CD4-positive, alpha-beta memory T cell (primary cell): ENCODE measurements at places on chromosomes 7 and 10.
A peak's percentile ranks its signal among the peaks of the same experiment; 100 is the strongest.

- no peak for DNase-seq
Measured at GRCh38 chr10:101568054-101568745, 19.9 kb downstream of the POLL start.

- DNase-seq, result no peak
Measured at GRCh38 chr10:15220445-15220844, 52.0 kb upstream of the NMT2 start.

- peak; percentile 54 for DNase-seq
Measured at GRCh38 chr10:110279407-110279986, 25.2 kb downstream of the SMNDC1 start.

DNA sequence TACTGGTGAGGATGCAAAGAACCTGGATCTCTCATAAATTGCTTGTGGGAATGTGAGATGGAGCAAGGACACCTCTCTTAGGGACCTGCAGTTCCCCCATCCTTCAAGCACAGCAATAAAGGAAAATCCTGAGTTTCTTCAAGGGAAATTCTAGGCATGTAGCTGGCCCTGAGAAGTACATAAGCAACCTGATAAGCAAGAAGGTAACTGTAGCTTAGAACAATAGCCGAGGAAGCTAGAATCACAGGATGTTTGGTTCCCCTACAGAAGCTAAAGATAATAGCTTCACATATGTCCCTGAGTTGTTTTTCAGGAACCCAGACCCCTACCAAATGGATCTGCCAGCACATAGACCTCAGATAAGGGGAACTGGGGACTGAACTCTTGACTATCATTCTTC lies 11.6 kb upstream of the UPP1 start:
- no peak for DNase-seq

GRCh38 chr7:40498924-40499510 lies 364.2 kb downstream of the SUGCT start:
- DNase-seq, result no peak

GRCh38 chr7:1725199-1725690 lies 55.2 kb downstream of the ELFN1 start:
- DNase-seq, result no peak

DNA sequence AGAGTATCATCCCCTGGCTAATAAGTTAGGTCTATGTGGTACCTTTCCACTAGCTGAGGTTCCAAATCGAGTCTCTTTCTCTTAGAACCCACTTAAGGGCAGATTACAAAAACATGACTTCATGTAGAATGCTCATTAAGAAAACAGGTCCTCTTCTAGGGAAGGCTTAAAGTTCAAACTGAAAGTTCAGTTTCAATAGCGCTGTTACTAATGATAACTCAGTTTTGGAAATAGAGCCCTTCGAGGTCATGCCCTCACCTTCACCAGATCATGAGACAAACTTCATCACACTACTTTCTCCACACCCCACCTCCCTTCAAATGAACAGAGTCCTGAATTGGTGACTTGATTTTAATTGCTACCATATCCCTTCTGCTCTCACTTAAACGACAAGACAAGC lies 26.2 kb downstream of the HGF start:
- DNase-seq, result no peak

DNA sequence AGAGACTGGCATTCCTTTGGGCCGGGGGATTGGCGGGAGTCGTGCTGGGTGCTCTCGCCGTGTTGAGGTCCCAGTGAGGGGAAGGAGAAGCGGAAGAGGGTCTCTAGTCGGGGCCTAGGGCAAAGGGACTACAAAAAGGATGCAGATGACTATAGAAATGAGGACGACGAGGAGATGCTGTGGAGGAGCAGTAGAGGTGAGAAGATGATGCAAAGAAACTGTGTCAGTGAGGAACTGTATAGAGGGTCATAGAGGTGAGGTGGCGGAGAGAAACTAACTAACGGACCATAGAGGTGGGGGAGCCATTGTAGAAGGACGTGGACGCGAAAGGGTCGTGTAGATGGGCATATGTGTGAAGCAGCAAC lies 324 bp downstream of the TWNK start:
- DNase-seq, result no peak
